ENCODE measurements at places on chromosomes 1 and 21. TPM values are rescaled to one million over a fixed set of nuclear protein-coding genes. Genes with fewer than 3 reads are reported as not detected.

Gene LIPI
- not detected for total RNA-seq

Gene OPTC
- total RNA-seq: not detected

Gene AADACL4
- total RNA-seq: not detected

Gene FCAMR
- not detected for total RNA-seq

Gene VWA5B1
- total RNA-seq: not detected

Gene ZBTB7B
- total RNA-seq: 20.0 TPM

Gene CD247
- 0.34 TPM for total RNA-seq

Gene IVL
- not detected for total RNA-seq

Gene MTARC2
- total RNA-seq: 6.6 TPM

Gene ALX3
- not detected for total RNA-seq

Gene SLC25A33
- 14.2 TPM for total RNA-seq

Gene PM20D1
- total RNA-seq: not detected

Gene AADACL3
- total RNA-seq: not detected

Gene MPL
- total RNA-seq: not detected

Gene DAB1
- total RNA-seq: not detected

Gene OR2M3
- total RNA-seq: not detected

Gene RAB7B
- total RNA-seq: 11.0 TPM

Gene GBP1
- 54.9 TPM for total RNA-seq

Gene RNU1-3
- total RNA-seq: under 0.01 TPM

Gene SLC41A1
- total RNA-seq: 17.2 TPM

Gene DIRAS3
- 1.0 TPM for total RNA-seq

Gene SLAMF9
- total RNA-seq: 8.2 TPM

Gene MLLT11
- total RNA-seq: 2.9 TPM

Gene ADAMTS4
- total RNA-seq: 18.6 TPM

Gene SPATA17
- 0.36 TPM for total RNA-seq

Gene CLDN19
- not detected for total RNA-seq

Gene CYYR1
- not detected for total RNA-seq

Gene MFAP2
- 28.0 TPM for total RNA-seq

Gene HSD17B7
- 44.3 TPM for total RNA-seq

Gene TFF2
- total RNA-seq: not detected

Gene C8B
- not detected for total RNA-seq

Gene RXFP4
- not detected for total RNA-seq

Gene KLHL17
- total RNA-seq: 8.3 TPM

Gene ERVH48-1
- total RNA-seq: not detected

Gene WNT4
- not detected for total RNA-seq

Gene CFHR1
- total RNA-seq: not detected

Gene FCER1G
- total RNA-seq: 0.67 TPM

Gene EFNA3
- total RNA-seq: 0.33 TPM

Gene SYCP1
- not detected for total RNA-seq

Gene NUF2
- total RNA-seq: 24.6 TPM

Gene TNNT2
- not detected for total RNA-seq

Gene TIPRL
- 60.0 TPM for total RNA-seq

Gene NR0B2
- not detected for total RNA-seq

Gene BCAN
- total RNA-seq: 95.2 TPM

Gene G0S2
- total RNA-seq: 0.15 TPM

Gene THEM5
- not detected for total RNA-seq

Gene CTSE
- 0.73 TPM for total RNA-seq

Gene WARS2
- total RNA-seq: 15.3 TPM
